ENCODE measurements at places on chromosomes 16 and 17.

DNA sequence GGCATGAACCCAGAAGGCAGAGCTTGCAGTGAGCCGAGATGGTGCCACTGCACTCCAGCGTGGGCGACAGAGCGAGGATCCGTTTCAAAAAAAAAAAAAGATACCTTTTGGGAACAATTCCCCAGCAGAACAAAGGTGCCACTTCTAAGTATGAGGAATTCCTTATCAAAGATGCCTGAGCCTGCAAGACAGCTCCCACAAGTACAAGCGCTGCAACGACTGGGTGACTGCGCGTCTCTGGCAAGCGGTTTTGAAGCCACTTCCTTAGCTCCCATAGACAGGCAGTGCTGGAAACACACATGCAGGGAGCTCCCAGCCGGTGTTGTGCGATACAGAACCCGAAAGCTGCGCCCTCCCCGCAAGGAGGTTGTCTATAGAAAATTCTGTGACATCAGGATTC is 60.5 kb downstream of the ADCY9 start:
- DNase-seq = no peak

- peak; percentile 51 for DNase-seq
These were observed 51.2 kb upstream of the TOB1 start for GRCh38 chr17:50917418-50917743.

DNA sequence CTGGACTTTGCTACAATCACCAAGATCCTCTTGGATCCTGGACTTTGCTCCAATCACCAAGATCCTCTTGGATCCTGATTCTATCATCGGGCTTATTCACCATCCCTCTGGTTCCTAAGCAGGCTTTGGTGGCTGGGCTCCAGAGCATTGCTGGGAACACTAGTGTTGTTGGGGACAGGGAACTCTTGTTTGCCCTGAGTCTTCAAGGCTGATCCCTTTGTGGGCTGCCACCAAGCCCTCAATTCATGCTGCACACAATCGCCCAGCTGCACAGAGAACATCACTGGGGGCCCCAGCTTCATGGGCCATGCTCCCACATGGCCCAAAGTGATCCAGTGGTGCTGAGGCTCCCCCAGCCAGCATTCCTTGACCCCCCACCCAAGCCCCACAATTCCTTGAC is 88.3 kb downstream of the TMEM132E start:
- peak; percentile 21 for DNase-seq

GRCh38 chr17:44581868-44582267 is 24.6 kb downstream of the FZD2 start:
- DNase-seq = no peak
